ENCODE measurements at places on chromosomes 12 and 14. TPM values are rescaled to one million over a fixed set of nuclear protein-coding genes. Genes with fewer than 3 reads are reported as not detected.
A peak's percentile ranks its signal among the peaks of the same experiment; 100 is the strongest.

- peaks cover 44% of the 10 kb centered on the region for H3K36me3 ChIP-seq
- DNase-seq = peak; percentile 21
- peaks cover 10% of the 10 kb centered on the region for H3K27me3 ChIP-seq
- peaks cover 60% of the 10 kb centered on the region for H3K4me1 ChIP-seq
- peak overlapping the region; percentile 15 for H3K4me3 ChIP-seq
- H3K27ac ChIP-seq = peak overlapping the region; percentile 90
These were observed 25.9 kb upstream of the PPFIBP1 start for GRCh38 chr12:27498149-27498548.

ABCD2 gene
- 5.8 TPM for total RNA-seq

DNA sequence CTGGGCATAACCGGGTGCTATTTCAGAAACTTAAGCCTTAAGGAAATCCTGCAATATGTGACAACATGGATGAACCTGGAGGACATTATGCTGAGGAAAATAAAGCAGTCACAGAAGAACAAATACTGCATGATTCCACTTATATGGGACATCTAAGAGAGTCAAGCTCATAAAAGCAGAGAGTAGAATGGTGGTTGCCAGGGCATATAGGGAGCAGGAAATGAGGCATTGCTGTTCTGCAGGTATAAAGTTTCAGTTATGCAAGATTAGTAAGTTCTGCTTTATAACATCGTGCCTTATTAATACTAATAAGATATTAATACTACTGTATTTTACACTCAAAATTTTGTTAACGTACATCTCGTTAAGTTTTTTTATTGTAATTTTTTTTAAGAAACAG lies 124.2 kb upstream of the ATF1 start:
- H3K27ac ChIP-seq = no peak overlapping the region
- no peaks in the 10 kb centered on the region for H3K27me3 ChIP-seq
- peaks cover 24% of the 10 kb centered on the region for H3K36me3 ChIP-seq
- no peak for DNase-seq

SERPINA9 gene
- not detected for total RNA-seq

DNA sequence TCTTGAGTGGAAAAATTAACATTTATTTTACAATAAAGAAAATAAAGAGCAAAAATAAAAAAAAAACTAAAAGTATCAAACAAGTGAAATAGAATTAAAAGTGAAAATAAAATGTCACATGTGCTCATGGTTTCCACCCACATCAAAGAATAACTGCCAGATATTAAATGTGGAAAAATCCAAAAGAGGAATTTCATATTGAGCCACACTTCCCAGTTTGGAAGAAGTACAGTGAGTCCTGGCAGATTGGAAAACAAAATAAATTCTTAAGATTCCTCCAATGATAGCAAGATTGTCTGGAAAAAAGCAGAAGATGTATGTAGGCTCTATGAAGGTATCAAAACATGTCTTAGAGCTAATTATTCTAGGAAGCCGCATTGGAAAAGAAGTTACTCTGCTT lies 1019.5 kb downstream of the SLC6A15 start:
- no peaks in the 10 kb centered on the region for H3K27me3 ChIP-seq
- H3K27ac ChIP-seq = no peak overlapping the region
- no peak overlapping the region for H3K4me3 ChIP-seq
- no peaks in the 10 kb centered on the region for H3K36me3 ChIP-seq

DNA sequence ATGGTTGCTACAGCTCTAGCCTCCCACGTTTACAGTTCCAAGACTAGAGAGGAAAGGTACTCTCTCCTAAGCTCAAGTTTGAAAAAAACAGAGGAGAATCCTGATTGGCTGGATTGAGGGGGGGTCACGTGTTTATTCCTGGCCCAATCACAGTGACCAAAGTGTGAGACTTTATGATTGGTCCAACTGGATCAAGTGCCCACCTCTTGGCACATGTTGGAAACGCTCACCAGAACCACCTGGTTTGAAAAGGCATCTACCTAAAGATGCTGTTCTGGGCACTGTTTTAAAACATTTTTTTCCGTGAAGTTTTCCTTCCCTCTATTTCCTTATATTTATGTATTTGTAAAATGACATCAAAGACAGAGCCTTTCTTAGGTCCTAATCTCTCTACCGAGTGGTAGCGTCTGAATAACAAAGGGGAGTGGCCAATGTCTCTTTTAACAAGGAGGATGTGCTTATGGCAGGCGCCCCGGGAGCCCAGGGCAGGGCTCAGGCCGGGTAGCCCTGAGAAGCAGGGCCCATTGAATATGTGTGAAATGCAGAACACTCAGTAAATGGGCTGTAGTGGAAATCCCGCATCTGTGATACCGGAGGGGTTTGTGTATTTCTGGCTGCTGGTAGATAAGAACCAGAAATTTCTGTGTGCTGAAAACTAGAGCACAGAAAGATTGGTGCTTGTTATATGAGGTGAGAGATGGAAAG lies 146.2 kb downstream of the ATP23 start:
- peaks cover 5% of the 10 kb centered on the region for H3K4me1 ChIP-seq
- no peak overlapping the region for H3K27ac ChIP-seq
- H3K4me3 ChIP-seq = no peak overlapping the region
- no peaks in the 10 kb centered on the region for H3K27me3 ChIP-seq
- no peaks in the 10 kb centered on the region for H3K36me3 ChIP-seq

MMP17 gene
- total RNA-seq = 0.25 TPM

DNA sequence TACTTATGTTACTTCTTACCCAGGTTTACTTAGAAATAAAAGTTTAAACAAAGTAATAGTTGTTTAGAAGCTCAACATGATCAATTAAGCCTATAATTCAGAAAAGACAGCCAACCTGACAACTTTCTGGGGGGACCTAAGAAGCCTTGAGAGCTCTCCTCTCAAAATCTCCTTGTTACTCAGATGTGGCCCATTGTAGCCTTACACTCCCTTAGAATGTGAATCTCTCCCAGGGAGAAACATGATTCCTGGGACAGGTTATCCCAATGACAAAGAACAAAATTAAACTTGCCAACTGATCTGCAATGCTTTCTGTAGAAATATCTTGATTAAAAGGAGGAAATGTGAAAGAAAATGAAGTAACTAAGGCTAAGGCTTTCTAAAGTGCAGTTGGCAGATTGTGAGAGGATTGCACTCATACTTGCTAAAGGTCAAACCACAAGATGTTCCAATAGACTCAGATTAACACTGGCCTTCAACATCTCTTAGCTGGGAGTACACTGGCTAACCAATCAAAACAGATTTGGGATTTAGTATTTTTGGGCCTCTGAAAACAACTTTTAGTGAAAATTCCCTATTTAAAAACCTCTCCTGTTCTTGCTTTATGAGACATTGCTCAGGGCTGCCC lies 72.3 kb upstream of the TMX1 start:
- H3K36me3 ChIP-seq = no peaks in the 10 kb centered on the region
- H3K27ac ChIP-seq = peak overlapping the region; percentile 50
- peaks cover 15% of the 10 kb centered on the region for H3K4me1 ChIP-seq
- no peak for DNase-seq

- no peak overlapping the region for H3K4me3 ChIP-seq
- H3K27me3 ChIP-seq = peaks cover 7% of the 10 kb centered on the region
- peaks cover 4% of the 10 kb centered on the region for H3K4me1 ChIP-seq
- peaks cover 5% of the 10 kb centered on the region for H3K36me3 ChIP-seq
These were observed 18.6 kb upstream of the PRKAB1 start for GRCh38 chr12:119649202-119649808.

GRCh38 chr14:61042220-61042619 lies 61.2 kb downstream of the SLC38A6 start:
- no peak overlapping the region for H3K4me3 ChIP-seq
- no peak overlapping the region for H3K27ac ChIP-seq
- peaks cover 4% of the 10 kb centered on the region for H3K36me3 ChIP-seq
- H3K27me3 ChIP-seq = no peaks in the 10 kb centered on the region

DNA sequence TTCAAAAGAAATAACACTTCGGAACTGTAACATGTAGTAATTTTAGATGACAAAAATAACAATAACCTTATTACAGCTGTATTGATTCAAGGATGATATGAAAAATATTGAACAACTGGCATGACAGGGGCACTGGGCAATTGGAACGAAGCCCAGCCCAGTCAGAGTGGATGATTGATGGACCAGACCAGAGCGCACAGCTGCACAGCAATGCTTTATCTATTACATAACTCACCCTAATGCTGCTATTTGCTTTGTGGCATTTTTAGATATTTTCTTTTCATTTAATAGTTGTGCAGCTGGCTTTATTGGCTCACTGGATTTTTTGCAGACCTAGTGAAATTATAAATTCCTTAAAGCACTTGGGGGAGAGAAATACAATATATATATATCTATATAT lies 26.9 kb upstream of the FERMT2 start:
- H3K36me3 ChIP-seq = no peaks in the 10 kb centered on the region
- no peaks in the 10 kb centered on the region for H3K27me3 ChIP-seq
- H3K27ac ChIP-seq = no peak overlapping the region
- no peak overlapping the region for H3K4me3 ChIP-seq
- DNase-seq = no peak

GRCh38 chr12:28776913-28777422 lies 372.1 kb upstream of the FAR2 start:
- H3K4me1 ChIP-seq = no peaks in the 10 kb centered on the region
- no peaks in the 10 kb centered on the region for H3K27me3 ChIP-seq
- DNase-seq = no peak
- H3K27ac ChIP-seq = no peak overlapping the region

GRCh38 chr12:18261906-18262305 lies 588 bp downstream of the PIK3C2G start:
- no peaks in the 10 kb centered on the region for H3K27me3 ChIP-seq
- no peak for DNase-seq
- H3K36me3 ChIP-seq = no peaks in the 10 kb centered on the region
- no peak overlapping the region for H3K27ac ChIP-seq
- H3K4me1 ChIP-seq = no peaks in the 10 kb centered on the region

RAB35 gene
- 87.0 TPM for total RNA-seq

GRCh38 chr12:106107566-106107965 lies 31.2 kb downstream of the NUAK1 start:
- peaks cover 2% of the 10 kb centered on the region for H3K4me1 ChIP-seq
- peaks cover 35% of the 10 kb centered on the region for H3K27me3 ChIP-seq
- H3K36me3 ChIP-seq = no peaks in the 10 kb centered on the region

DNA sequence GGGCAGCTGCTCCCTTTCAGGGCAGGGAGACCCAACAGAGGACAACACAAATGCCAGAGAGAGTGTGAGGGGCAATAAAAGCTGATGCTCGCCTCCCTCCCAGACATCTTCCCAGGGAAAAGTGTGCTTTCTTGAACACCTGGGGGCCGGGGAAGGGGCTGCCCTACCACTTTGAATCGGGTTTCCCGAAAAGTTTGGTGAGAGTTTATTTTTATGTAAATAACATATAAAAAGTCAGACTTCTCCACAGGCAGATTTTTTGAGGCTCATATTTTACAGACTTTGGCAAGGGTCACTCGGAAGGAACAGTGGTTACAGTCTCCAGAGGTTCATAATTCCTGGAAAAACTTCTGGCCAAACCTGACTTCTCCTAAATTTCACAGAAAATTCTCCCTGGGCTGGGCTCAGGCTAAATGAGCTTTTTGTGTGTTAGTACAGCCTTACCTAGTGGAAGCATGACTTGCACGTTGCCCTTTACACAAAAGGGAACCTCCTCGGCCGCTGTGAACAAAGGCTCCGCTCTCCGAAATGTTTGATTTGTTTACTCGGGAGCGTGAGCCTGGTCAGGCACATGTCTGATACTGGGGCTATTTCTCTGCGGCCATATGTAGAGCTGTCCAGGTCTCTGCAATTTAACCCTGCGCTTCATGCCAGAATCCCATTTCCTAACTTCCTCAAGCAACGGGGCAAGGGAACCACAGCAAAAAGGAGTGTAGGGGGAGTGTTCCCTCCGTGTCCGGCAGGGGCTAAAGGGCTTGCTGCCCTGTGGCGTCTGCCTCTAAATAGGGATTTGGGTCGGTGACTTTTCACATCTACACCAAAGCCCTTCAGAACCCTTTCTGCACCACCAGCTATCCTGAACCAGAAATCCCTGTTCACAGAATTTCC lies 3.4 kb downstream of the RTL1 start:
- no peaks in the 10 kb centered on the region for H3K36me3 ChIP-seq
- no peaks in the 10 kb centered on the region for H3K4me1 ChIP-seq
- H3K27me3 ChIP-seq = peaks cover 36% of the 10 kb centered on the region
- H3K4me3 ChIP-seq = no peak overlapping the region
- H3K27ac ChIP-seq = no peak overlapping the region

RNASE7 gene
- not detected for total RNA-seq

DNA sequence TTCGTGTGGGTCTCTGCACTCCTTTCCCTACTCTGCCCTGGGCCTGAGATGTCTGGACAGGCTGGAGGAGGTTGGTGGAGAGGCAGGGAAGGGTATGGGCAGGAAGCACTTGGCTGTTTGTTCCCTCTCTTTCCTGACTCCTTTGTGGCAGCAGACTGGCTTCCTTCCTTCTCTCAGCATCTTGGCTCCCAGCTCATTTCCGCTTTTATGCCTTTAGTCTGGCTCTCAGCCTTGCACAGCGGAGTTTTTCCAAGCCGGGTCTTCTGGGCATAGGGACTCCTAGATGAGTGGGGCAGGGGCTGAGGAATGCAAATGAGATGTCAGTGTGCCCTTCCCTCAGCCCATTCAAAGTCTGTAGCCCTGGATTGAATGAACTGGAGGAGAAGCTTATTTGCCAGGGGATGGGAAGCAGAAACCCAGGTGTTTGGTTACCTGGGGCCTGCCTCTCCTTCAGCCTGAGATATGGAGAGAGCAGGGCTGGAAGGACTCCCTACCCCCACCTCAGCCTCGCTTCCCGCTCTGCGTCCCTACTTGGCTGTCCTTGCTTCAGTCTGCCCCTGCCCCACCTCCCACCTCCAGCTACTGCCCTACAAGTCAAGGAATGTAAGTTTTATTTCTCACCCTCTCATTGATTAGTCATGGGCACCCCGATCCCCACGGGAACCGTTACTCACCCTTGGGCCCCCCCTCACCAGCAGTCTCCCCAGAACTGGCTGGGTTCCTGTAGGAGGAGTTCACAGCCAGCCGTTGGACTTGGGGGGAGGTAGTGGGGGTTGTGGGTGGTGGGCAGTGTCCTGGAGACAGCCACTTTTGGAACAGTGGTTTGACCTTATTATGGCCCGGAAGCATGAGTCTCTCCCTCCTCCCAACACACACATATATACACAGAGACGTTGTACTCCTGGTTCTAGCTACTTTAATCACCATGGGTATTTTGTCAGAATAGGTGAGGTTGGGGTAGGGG lies 9.3 kb upstream of the ITGA5 start:
- no peak overlapping the region for H3K27ac ChIP-seq
- peaks cover 34% of the 10 kb centered on the region for H3K4me1 ChIP-seq
- H3K27me3 ChIP-seq = peaks cover 27% of the 10 kb centered on the region

GRCh38 chr12:13164921-13165616 lies 31.5 kb upstream of the EMP1 start:
- DNase-seq = no peak
- H3K27me3 ChIP-seq = peaks cover 13% of the 10 kb centered on the region
- no peak overlapping the region for H3K4me3 ChIP-seq
- no peaks in the 10 kb centered on the region for H3K36me3 ChIP-seq
- H3K27ac ChIP-seq = no peak overlapping the region

Measured in activated T-helper 2 cell treated with anti-CD3 and anti-CD28 coated beads, Interferon-gamma antibody, Interleukin-2, Interleukin-4, amounts not matched to agents 10 μg/mL and 5 μg/mL and 100 μg/mL, durations not matched to agents 14 hours and 24 hours and 36 hours (primary cell).